Omental fat pad (tissue), 4 donors: ENCODE measurements at places on chromosomes 3 and 15.

DNA sequence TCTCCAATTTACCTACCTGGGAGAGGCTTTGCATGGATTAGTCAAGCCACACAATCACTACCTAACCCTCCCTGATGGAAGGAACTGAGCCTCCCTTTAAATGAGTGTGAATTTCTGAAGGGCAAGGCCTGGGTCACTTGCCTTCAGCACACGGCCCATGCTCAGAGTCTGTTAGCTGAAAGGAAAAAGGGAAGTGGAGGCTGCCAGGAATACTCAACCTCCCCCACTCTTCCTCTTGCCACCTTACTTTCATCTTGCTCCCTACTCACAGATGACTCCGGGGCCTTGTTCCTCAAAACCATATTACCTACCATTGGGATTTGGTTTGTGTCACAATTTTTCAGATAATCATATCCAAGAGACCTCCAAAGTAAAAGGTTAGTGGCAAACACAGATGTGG, 220.0 kb downstream of the ABHD5 start:
- no peak for DNase-seq

- no peak for DNase-seq
Measured at GRCh38 chr3:99630815-99631214, 7.6 kb upstream of the COL8A1 start.

GRCh38 chr3:119367000-119367399, 72.8 kb downstream of the ARHGAP31 start:
- DNase-seq = no peak

DNA sequence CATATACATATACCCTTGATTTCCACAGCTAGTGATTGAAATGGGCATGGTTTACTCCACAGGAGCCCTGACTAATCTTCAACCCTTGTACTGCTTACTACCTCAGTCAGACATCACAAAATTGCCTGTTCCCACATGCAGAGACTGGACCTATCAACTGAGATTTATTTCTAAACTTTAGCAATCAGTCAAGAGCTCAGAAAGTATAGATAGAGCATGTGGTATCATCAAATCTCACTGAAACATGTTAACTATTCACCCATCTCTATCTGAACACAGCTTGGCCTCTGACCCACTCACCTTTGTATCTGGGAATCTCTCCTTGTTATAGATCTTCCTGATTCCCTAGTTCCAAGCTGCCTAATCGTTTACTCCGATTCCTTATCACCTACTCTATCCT, 14.6 kb downstream of the ADAM10 start:
- no peak for DNase-seq

DNA sequence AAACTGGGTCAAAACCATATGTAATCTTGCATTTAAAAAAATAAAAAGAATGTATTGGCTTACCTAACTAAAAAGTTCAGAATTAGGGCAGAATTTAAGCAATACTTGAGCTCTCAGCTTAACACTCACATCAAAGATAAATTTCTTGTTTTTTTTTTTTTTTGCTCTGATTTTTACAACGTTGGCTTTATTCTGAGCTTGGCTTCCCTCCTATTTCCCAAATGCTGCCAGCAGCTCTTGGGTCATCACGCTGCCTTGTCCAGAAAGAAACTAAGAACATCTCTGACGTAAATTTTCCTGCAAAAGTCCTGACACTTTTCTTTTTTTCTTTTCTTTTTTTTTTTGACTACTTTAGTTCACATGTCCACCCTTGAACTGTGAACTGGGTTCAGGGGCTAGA, 150.6 kb upstream of the TGFBR2 start:
- no peak for DNase-seq

DNA sequence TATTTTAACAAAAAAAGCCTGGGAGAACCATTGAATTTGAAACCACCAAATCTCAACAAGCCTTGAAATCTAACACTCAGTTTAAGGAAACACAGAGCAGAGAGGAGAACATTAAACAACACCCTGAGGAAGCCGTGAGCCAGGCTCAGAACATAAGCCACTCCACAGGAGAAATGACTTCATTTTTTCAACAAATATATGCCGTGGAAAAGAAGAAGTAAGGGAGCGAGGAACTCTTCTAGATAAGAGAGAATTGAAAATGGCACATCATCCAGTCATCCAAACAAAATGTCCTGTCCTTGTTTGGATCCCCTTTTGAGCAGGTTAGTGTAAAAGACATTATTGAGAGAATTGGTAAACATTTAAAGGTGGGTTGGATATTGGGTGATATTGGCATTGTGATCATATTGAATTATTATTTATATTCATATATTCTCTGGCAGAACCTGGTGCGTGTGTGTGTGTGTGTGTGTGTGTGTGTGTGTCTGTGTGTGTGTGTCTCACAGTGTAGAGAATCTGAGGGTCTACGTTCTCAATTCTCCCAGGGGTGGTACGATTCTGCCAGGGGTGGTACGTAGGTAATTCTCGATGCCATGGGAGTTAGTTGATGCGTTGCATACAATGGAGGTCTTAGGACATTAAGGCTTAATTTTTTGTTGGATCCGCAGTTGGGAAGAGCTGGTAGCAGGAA, 94.4 kb downstream of the ST6GAL1 start:
- DNase-seq = no peak

- DNase-seq = no peak
Measured at GRCh38 chr3:144660186-144660585, 688.6 kb downstream of the DIPK2A start.

DNA sequence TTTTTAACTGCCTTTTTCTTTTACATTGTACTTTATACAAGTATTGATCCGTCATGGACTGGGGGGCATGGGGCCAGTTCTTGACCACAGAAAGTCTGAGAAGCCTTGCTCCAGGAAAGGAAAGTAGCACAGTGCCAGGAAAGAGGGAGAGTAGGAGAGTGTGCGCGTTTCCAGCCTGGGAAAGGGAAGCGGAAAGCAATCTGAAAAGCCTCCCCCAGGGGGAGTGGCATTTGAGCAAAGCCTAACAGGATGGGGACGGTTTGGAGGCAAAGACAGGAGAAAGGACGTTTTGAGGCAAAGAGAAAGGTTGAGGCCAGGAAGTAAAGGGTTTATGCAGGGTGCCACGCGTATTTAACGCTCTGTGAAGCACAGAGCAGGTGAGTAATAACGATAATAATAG, 116.9 kb downstream of the RORA start:
- DNase-seq = no peak

DNA sequence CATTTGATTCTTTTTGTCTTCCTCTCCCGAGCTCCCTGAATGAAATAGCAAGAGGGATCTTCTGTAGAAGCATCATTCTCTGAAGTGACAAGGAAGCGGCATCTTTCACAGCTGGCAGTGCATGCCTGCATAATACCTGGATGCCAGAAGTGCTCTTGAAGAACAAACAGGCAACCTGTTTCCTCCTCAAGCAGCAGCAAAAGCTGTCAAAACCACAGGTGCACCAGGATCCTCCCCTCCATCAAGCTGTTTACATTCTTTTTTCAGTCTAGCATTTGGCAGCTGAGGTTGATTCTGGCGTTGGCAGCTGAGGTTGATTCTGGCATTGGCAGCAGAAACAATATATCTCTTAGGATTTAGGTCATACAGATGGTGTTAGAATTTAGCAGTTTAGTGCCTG, 979.0 kb downstream of the TUSC7 start:
- DNase-seq = no peak

GRCh38 chr3:145692751-145693150, 468.2 kb downstream of the PLOD2 start:
- DNase-seq = no peak

- DNase-seq = no peak
Measured at GRCh38 chr3:85560088-85560785, 601.4 kb downstream of the CADM2 start.

DNA sequence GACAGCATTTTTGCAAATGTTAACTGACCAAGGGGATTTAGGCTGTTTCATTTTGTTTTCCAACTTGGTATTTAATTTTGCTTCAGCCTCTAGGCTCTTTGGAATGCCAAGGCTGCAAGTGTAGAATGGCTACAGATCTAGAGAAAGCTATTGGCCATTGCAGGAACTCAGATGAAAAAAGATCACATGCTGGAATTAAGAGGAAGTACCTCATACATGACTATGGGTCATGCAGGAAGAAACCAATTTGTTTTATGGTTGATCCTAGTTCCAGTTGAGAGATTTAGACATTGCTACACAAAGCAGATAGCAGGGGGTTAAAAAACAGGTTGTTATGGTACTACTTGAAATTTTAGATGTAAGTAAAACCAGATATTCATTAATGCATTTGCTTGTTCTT, 12.7 kb upstream of the CLDN16 start:
- DNase-seq = no peak
